ENCODE measurements at places on chromosomes 6 and 20.

- peak; percentile 29 for DNase-seq
Observed at GRCh38 chr6:56789879-56790278, 147.2 kb upstream of the DST start.

DNA sequence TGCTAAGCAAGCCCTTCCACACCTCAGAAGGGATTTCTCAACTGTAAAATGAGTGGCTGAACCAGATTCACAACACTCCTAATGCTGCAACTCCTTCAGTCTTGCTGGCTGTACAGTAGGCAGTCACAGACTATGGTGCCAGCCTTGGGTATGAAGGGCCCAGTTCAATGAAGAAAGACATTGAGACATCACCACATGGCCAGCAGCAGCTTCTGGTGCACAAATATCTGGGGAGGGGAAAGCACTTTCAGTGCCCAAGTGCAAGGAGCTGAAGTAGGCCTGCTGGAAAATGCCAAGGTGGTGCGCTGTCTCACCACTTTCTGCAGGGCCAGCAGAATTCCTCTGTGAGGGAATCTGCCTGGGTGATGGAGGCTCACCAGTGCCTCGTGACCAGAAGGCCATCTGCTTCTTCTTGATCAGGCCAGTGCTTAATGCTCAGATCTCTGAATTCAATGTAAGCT is 1.8 kb downstream of the PLA2G7 start:
- DNase-seq: peak; percentile 81

- no peak for DNase-seq
Observed at GRCh38 chr6:35185302-35185681, 28.5 kb upstream of the SCUBE3 start.

GRCh38 chr6:20092071-20092566 is 120.2 kb downstream of the MBOAT1 start:
- DNase-seq: peak; percentile 38

DNA sequence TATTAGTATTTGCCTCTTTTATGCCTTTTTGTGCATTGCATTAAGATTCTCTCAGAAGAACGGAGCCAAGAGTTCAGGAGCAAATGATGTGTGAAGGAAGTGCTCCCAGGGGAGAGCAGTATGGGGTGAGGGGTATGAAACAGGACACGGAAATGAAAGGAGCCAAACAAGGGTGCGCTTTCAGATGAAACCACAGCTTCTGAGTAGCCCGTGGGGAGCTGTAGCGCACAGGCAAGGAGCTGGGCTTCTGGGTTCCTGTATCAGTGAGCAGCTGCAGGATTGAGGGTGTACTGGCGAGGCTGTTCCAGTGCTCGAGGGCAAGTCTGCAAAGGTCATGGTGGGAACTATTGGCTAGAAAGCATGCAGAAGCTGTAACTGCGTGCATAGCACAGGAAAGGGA is 25.4 kb downstream of the ANKEF1 start:
- DNase-seq: no peak

- no peak for DNase-seq
Observed at GRCh38 chr6:13113981-13114593, 214.2 kb downstream of the TBC1D7 start.

DNA sequence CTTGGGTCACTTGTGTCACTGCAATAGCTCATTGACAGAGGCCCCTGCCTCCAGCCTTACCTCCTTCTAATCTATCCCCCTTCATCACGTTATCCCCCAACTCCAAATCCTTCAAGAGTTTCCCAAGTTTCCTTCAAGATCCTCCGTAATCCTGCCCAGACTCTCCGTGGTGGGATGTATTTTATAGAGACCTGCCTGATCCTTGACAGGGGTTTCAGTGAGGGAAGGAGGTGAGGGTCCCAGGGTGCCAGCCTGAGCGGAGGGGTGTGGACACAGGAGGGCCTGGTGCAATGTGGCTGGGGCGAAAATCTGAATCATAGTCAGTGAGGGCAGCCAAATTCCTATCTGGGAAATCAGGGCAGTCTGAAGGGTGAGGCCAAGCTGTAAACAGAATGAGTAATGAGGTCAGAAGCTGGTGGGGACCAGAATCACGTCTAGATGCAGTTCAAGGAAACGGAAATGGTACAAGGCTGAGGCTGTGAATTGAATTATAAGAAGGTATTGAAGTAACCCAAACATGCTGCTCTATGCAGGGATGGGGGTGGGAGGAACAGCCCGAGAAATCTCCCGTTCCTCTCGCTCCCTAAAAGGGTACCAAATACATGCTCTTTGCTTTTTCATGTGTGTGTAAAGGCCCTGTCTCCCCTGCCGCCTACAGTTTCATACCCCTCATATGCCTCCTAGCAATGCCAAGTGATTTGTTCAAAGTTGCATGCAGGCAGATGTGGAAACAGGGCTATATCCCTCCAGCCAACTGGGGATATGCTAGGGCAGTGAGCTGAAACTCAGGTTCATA is 35.4 kb upstream of the PIM1 start:
- DNase-seq: peak; percentile 46

DNA sequence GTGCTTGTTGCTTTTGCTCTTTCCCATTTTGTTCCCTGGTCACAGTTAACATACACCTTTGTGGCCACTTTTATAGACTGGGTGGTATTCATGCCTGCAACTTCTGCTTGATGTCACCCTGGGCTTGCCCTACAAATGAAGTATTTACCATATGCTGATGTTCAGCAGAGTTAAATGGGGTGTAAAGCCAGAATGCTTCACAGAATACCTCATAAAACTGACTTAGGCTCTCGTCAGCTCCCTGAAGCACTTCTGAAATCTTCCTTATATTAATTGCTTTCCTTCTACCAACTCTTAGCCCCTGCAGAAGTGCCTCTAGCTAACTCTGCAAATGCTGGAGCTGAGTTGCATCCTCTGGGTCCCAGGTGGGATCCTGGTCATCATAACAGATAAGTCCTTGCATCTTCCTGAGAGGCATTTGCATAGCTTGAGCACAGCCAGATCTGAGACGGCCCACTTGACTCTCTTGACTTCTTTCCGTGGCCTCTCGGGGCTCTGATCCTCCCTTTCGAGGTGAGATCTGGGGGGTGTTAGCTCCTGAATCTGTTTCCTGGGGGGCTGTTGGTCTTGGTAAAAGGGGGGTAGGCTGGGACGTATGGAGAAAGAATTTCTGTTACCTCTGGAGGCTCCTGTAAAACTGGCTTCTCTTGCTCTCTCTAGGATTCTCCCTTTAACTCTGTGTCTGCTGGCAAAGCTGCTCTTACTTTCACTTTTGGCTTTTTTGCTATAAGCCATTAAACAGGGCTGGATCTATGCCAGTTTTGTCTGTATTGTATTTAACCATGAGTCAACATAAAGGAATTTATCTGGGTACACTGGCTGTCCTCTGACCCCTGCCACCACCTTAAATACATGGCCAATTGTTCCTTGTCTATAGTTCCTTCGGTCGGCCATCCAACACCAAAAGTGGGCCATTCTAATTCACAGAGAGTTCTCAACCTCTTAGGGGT is 223.0 kb upstream of the SYNCRIP start:
- peak; percentile 18 for DNase-seq
